Heart left ventricle (tissue), 16 donors: ENCODE measurements at places on chromosomes 11 and 22. TPM values are rescaled to one million over a fixed set of nuclear protein-coding genes. Genes with fewer than 3 reads are reported as not detected.

Gene RFPL2
- not detected for total RNA-seq

Gene PNPLA3
- not detected for total RNA-seq

GRCh38 chr22:24695561-24696511 lies 78.7 kb downstream of the PIWIL3 start:
- peaks cover 16% of the 10 kb centered on the region for H3K4me1 ChIP-seq
- H3K4me3 ChIP-seq: no peak overlapping the region
- no peaks in the 10 kb centered on the region for H3K36me3 ChIP-seq
- H3K27ac ChIP-seq: no peak overlapping the region

DNA sequence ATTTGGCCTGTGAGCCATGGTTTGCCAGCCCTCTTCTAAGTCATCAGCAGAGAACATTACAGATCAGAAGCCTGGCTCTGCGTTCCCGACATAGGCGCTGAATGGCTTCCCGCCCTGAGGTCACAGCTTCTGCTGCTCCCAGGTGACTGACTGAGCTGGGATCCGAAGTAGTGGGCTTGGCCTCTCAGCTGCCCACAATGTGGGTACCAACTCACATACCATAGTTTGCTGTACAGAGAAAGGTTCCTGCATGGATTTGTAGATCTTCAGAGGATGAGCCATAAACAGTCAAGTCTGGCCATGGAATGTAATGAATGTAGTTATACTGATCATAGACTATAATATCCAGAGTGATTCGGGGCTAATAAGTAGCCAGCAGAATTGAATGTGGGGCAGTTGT lies 42.6 kb downstream of the TEAD1 start:
- no peaks in the 10 kb centered on the region for H3K27me3 ChIP-seq
- no peak overlapping the region for H3K4me3 ChIP-seq
- H3K27ac ChIP-seq: no peak overlapping the region
- no peak for DNase-seq

- H3K4me1 ChIP-seq: no peaks in the 10 kb centered on the region
- H3K27ac ChIP-seq: no peak overlapping the region
- DNase-seq: no peak
- H3K36me3 ChIP-seq: no peaks in the 10 kb centered on the region
These were observed 240.5 kb upstream of the API5 start for GRCh38 chr11:43071338-43071737.

GRCh38 chr22:19509923-19510322 lies 14.3 kb downstream of the CLDN5 start:
- no peak for DNase-seq
- no peaks in the 10 kb centered on the region for H3K4me1 ChIP-seq
- no peaks in the 10 kb centered on the region for H3K36me3 ChIP-seq
- H3K27ac ChIP-seq: no peak overlapping the region
- H3K27me3 ChIP-seq: no peaks in the 10 kb centered on the region

GRCh38 chr22:39224550-39224949 lies 20.2 kb downstream of the PDGFB start:
- peaks cover 2% of the 10 kb centered on the region for H3K4me1 ChIP-seq
- H3K27me3 ChIP-seq: no peaks in the 10 kb centered on the region
- no peak for DNase-seq

DNA sequence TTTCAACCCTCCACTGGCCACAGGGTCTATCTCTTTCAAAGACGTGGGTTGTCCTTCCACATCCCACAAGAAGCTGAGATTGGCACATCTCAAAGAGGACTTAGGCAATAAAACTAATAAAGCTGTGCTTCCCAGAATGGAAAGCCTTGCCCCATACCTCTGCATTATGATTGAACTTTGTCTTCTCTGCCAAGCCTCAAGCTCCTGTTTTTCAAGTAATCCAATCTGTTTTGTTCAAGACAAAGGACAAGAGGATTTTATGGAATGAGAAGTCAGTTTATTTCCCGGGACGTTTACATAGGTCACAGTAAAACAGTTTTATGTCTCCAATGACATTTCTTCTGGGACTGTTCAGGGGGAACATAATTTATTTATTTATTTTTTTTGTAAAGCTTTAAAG lies 108.4 kb downstream of the GALNT18 start:
- no peak for DNase-seq
- no peaks in the 10 kb centered on the region for H3K4me1 ChIP-seq
- no peak overlapping the region for H3K4me3 ChIP-seq
- no peaks in the 10 kb centered on the region for H3K36me3 ChIP-seq

Gene NAALAD2
- total RNA-seq: 0.72 TPM

Gene THYN1
- total RNA-seq: 35.9 TPM

GRCh38 chr11:131739243-131739882 lies 368.9 kb downstream of the NTM start:
- H3K27me3 ChIP-seq: no peaks in the 10 kb centered on the region
- no peak overlapping the region for H3K4me3 ChIP-seq
- no peak for DNase-seq
- H3K27ac ChIP-seq: no peak overlapping the region
- no peaks in the 10 kb centered on the region for H3K4me1 ChIP-seq

- no peaks in the 10 kb centered on the region for H3K4me1 ChIP-seq
- H3K27me3 ChIP-seq: no peaks in the 10 kb centered on the region
- no peaks in the 10 kb centered on the region for H3K36me3 ChIP-seq
- no peak overlapping the region for H3K4me3 ChIP-seq
- no peak for DNase-seq
These were observed 59.5 kb downstream of the DHCR7 start for GRCh38 chr11:71388637-71389235.

Gene HSD17B12
- 82.6 TPM for total RNA-seq

- no peak overlapping the region for H3K4me3 ChIP-seq
- H3K27ac ChIP-seq: no peak overlapping the region
- H3K27me3 ChIP-seq: no peaks in the 10 kb centered on the region
- no peak for DNase-seq
These were observed 66.0 kb upstream of the HORMAD2 start for GRCh38 chr22:30014244-30014643.

DNA sequence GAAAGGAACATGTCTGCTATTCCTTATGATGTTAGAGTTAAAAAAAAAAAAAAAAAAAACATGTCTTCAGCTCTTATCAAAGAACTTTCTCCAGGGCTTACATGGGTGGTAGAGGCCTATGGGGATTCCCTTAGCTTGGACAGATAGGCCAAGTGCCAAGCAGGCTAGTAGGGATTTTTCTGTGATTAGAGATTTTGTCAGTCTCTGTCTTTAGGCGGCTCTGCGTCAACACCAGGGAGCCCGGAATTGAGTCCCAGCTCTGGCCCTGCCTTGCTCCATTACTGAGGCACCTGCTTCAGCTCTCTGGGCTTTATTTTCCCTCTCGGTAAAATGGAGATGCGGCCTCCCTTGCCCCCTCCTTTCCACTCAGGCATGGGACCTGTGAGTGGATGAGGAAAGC lies 13.1 kb downstream of the CRY2 start:
- DNase-seq: no peak
- peaks cover 23% of the 10 kb centered on the region for H3K4me1 ChIP-seq
- no peaks in the 10 kb centered on the region for H3K27me3 ChIP-seq
- no peak overlapping the region for H3K4me3 ChIP-seq

DNA sequence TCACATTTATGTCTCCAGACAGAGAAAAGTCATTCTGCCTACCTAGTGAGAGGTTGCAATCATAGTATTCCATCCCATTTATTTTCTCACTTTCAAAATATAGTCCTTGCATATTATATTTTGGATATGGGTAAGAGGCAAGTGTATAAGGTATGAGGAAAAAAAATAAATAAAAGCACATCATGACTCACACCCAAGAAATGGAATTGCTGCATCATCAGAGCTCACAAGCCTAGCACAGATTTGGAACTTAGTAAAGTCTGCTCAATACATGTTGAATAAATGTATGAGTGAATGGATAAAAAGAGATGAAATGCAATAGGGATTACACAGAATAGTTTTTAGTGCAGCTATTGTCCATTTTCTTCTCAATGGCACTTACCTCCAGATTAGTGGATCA lies 2.5 kb upstream of the OR51G1 start:
- no peaks in the 10 kb centered on the region for H3K36me3 ChIP-seq
- H3K27me3 ChIP-seq: no peaks in the 10 kb centered on the region
- no peak overlapping the region for H3K27ac ChIP-seq
- no peaks in the 10 kb centered on the region for H3K4me1 ChIP-seq
- DNase-seq: no peak
- no peak overlapping the region for H3K4me3 ChIP-seq

- no peaks in the 10 kb centered on the region for H3K36me3 ChIP-seq
- H3K4me3 ChIP-seq: peak overlapping the region; percentile 12
These were observed 32.6 kb downstream of the PRCP start for GRCh38 chr11:82867495-82868082.

GRCh38 chr11:10041332-10041731 lies 252.7 kb downstream of the SBF2 start:
- no peak for DNase-seq
- no peak overlapping the region for H3K4me3 ChIP-seq
- H3K36me3 ChIP-seq: no peaks in the 10 kb centered on the region
- H3K4me1 ChIP-seq: peaks cover 10% of the 10 kb centered on the region
- H3K27ac ChIP-seq: no peak overlapping the region

GRCh38 chr11:129075757-129076156 lies 116.4 kb downstream of the ARHGAP32 start:
- no peak for DNase-seq
- no peaks in the 10 kb centered on the region for H3K27me3 ChIP-seq
- no peak overlapping the region for H3K4me3 ChIP-seq
- no peak overlapping the region for H3K27ac ChIP-seq
- H3K4me1 ChIP-seq: no peaks in the 10 kb centered on the region
- H3K36me3 ChIP-seq: no peaks in the 10 kb centered on the region

Gene PMM1
- 26.4 TPM for total RNA-seq

Gene CASP5
- total RNA-seq: not detected

DNA sequence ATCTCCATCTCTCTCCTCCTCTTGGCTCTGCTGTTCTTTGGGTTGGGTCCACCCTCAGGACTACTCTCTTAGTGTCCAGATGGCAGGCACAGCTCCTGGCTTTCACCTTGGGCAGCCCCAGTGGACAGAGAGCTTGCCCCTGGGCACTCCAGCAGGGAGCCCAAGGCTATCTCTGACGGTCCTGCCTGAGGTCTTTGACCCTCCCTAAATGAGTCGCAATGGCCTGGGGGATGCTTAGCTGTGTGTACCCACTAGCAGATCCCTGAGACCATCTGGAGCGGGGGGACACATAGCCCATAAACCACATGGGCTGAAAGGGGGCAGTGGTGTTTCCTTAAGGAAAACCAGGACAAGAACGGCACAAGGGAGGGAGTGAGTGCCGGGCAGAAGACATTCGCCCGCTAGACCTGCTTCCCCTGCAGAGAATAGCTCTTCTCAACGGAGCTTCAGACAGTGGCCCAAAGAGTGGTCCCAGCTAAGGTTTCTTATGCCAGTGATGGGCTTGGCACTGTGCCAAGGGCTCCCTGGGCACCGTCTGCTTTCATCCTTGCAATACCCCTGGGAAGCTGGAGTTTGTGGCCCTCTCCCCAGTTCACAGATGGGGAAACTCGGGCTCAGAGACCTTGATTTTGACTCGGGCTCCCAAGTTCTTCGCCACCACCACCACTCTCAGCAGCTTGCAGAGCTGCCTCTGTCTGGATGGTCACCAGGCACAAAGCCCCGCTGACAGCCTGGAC lies 53.9 kb upstream of the ANO1 start:
- DNase-seq: no peak
- H3K27ac ChIP-seq: no peak overlapping the region
- H3K27me3 ChIP-seq: no peaks in the 10 kb centered on the region
- peaks cover 12% of the 10 kb centered on the region for H3K4me1 ChIP-seq

DNA sequence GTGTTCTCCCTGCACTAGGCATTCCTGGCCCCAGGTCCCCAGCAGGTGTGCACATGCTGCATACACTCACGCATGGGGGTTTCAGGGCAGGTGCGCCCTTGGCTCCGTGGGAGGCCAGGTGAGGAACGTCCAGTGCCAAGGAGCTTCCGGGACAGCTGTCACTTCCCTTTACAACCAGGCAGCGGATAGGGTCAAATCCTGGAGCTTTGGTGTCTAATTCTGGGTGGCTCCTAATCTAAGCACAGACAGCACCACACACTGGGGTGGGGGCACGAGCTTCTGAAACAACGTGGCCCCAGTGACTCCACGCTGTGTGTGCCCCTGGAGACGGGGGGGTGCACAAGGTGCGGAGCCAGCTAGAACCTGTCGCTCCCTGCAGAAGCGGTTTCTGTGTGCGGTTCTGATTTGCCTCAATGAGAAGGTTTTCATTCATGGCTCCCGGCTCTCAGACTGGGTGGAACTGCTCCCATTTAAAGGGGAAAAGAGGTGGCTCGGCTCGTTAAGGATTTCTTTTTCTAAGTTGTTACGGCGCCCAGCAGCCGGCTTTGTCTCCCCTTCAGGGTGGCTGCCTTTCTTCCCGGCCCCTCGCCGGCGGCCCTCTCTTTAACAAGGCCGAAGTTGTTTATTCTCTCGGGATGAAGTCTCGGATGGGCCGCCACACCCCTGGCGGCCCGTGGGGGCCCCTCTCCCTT lies 5.0 kb downstream of the CCND1 start:
- no peak overlapping the region for H3K4me3 ChIP-seq
- no peak for DNase-seq
- H3K27me3 ChIP-seq: no peaks in the 10 kb centered on the region

DNA sequence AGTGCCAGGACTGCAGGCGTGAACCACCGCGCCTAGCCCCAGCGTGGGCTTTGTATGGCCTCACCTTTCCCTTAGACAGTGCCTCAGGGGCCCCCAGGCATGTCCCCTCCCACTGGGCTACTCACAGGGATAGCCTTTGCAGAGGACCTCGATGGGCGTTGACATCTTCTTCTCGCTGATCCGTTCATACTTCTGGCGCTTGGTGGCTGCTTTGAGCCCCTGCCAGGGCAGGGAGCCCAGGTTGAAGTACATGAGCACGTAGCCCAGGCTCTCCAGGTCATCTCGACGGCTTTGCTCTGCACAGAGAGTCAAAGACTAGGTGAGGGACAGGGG lies 17.5 kb downstream of the CSNK1E start:
- H3K27ac ChIP-seq: no peak overlapping the region
- H3K36me3 ChIP-seq: peaks cover 89% of the 10 kb centered on the region
- H3K27me3 ChIP-seq: no peaks in the 10 kb centered on the region
- no peak overlapping the region for H3K4me3 ChIP-seq
- no peak for DNase-seq

Gene SLC25A18
- 1.7 TPM for total RNA-seq

GRCh38 chr11:134949121-134950090 lies 537.4 kb upstream of the B3GAT1 start:
- no peaks in the 10 kb centered on the region for H3K27me3 ChIP-seq
- H3K27ac ChIP-seq: no peak overlapping the region
- no peaks in the 10 kb centered on the region for H3K36me3 ChIP-seq
- no peaks in the 10 kb centered on the region for H3K4me1 ChIP-seq
- H3K4me3 ChIP-seq: no peak overlapping the region

GRCh38 chr11:68775951-68776388 lies 24.6 kb upstream of the TESMIN start:
- peaks cover 33% of the 10 kb centered on the region for H3K36me3 ChIP-seq
- no peaks in the 10 kb centered on the region for H3K4me1 ChIP-seq
- DNase-seq: no peak
- H3K27me3 ChIP-seq: no peaks in the 10 kb centered on the region

GRCh38 chr22:28923826-28924732 lies 40.7 kb downstream of the ZNRF3 start:
- H3K4me3 ChIP-seq: no peak overlapping the region
- H3K4me1 ChIP-seq: peaks cover 12% of the 10 kb centered on the region
- no peak overlapping the region for H3K27ac ChIP-seq
- no peaks in the 10 kb centered on the region for H3K27me3 ChIP-seq
- H3K36me3 ChIP-seq: no peaks in the 10 kb centered on the region

GRCh38 chr11:69912911-69913451 lies 93.8 kb upstream of the FGF3 start:
- H3K27me3 ChIP-seq: no peaks in the 10 kb centered on the region
- DNase-seq: peak; percentile 27
- no peak overlapping the region for H3K4me3 ChIP-seq
- peaks cover 8% of the 10 kb centered on the region for H3K4me1 ChIP-seq
- no peak overlapping the region for H3K27ac ChIP-seq
- no peaks in the 10 kb centered on the region for H3K36me3 ChIP-seq

Gene DDX25
- not detected for total RNA-seq

GRCh38 chr11:115398333-115399080 lies 105.7 kb downstream of the CADM1 start:
- no peaks in the 10 kb centered on the region for H3K4me1 ChIP-seq
- no peak overlapping the region for H3K27ac ChIP-seq
- no peaks in the 10 kb centered on the region for H3K36me3 ChIP-seq
- H3K27me3 ChIP-seq: no peaks in the 10 kb centered on the region
- no peak overlapping the region for H3K4me3 ChIP-seq

Gene DEFB131B
- total RNA-seq: not detected
